ENCODE measurements at places on chromosomes 4 and X.

DNA sequence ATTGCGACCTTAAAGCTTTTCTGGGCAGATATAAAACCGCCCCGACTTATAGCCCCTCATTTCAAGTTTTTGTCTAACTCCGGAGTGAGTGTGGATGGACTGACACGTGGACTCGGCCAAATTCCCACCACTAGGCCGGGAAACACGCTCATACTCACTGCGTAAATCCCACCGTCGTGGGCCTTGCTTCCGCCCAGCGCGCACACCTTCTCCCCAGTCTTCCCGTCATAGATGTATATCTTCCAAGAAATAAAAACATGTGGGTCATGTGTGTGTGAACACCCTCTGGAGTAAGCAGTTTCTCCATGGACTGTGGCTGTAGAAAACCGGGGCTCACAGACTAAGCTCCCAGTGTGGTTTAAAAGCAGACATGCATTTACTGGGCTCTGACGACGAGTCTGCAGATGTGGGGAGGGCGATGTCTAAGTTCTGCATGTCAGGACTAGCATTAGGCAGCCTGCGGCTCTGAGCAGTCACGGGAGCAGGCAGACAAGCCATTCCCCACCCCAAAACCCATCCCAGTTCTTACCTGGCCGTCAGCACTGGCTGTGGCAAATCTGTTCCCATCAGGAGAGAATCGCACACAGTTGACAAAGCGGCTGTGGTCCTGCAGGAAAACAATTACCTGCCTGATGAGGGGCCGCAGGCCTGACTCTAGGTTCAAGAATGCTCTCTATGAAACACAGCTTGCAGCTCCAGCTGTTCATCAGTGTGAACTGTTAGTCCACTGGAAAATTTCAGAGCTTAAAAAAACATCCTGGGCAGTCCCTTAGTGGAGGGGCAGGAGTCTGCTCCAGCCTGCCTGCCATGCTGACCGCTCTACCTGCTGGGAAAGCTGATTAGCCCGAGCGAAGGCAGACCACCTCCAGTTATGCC lies 28.2 kb downstream of the WDR1 start:
- no peak for DNase-seq

DNA sequence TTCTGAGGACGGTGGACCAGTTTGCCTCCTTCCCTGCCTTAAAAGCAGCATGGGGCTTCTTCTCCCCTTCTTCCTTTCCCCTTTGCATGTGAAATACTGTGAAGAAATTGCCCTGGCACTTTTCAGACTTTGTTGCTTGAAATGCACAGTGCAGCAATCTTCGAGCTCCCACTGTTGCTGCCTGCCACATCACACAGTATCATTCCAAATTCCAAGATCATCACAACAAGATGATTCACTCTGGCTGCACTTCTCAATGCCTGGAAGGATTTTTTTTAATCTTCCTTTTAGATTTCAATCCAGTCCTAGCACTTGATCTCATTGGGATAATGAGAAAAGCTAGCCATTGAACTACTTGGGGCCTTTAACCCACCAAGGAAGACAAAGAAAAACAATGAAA lies 255.3 kb downstream of the RAPGEF2 start:
- peak; percentile 10 for DNase-seq

GRCh38 chr4:125773931-125774330 lies 459.2 kb downstream of the FAT4 start:
- DNase-seq: no peak

DNA sequence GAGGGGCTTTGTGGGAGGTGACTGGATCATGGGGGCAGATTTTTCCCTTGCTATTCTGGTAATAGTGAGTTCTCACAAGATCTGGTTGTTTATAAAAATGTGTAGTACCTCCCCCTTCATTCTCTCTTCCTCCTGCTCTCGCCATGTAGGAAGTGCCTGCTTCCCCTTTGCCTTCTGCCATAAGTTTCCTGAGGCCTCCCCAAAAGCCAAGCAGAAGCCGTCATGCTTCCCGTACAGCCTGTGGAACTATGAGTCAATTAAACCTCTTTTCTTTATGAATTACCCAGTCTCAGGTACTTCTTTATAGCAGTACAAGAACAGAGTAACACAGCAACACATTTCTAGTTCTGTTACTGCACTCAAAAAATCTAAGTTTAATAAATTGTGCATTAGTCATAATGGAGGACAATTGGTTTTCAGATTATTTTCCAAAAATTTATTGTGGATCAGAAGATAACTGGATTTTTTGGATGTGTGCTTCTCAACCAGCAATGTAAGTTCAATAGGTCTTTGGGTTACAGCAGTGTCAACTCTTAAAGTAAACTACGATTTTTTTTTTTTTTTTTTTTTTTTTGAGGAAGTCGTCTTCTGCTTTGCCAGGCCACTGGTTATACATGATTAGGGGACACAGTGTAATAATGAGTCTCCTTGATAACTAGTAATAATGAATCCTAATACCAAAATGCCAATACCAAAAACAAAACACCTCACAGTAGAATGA lies 69.9 kb downstream of the CHIC2 start:
- no peak for DNase-seq

DNA sequence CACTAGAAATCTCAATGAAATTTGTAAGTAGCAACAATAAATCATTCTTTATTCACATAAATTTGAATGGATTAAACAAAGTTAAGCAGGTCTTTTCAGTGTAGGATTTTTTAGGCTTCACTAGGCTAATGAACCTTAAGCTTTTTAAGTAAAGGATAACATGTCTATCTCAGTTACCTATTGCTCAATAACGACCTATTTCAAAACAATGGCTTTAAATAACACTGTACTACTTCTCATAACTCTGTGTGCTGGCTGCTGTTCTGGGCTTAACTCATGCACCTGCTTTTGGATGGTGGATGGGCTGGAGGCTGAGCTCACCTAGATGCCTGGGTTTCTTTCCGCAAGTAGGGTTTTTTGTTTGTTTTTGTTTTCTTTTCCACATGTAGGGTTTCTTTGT lies 495.0 kb upstream of the SLIT2 start:
- DNase-seq: no peak

DNA sequence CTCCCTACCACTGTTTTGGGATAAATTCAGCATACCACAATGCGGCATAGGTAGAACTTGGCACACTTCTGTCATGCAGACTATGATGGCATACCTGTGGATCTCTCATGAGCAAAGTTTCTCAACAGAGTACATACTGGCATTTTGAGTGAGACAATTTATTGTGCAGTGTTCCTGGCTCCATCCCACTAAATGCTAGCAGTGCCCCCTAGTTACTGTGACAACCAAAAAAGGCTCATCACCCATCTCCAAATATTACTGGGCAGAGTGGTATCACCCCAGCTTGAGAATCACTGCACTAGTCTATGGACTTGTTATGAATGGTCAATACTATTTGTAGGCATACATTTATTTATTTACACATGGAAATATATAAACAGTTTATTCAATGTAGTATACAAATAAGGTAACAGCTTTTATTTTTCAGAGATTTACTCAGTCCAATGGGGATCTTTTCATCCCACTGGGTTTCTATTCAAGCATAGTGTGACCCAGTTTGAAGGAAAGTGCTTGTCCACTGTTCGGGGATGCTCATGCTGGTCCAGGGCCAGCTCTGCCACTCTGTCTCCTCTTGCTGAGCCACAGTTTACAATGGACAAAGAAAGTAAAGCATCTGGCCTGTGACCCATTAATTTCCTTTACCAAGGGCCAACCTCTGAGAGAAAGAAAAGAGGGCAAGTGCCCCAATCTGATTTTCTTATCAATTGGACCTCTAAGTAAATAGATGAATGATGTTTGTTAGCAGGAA lies 81.0 kb upstream of the IL2 start:
- DNase-seq: no peak

GRCh38 chr4:31366041-31366440 lies 645.9 kb downstream of the PCDH7 start:
- DNase-seq: no peak

GRCh38 chr4:128951316-128951715 lies 141.8 kb downstream of the JADE1 start:
- no peak for DNase-seq
